Type B pancreatic cell (in vitro differentiated cells): ENCODE measurements at places on chromosomes 4 and X.

GRCh38 chr4:137300776-137301175 is 231.5 kb downstream of the PCDH18 start:
- peaks cover 6% of the 10 kb centered on the region for H3K4me1 ChIP-seq
- no peak overlapping the region for H3K4me3 ChIP-seq
- H3K27ac ChIP-seq, result peak overlapping the region; percentile 8
- no peaks in the 10 kb centered on the region for H3K36me3 ChIP-seq

GRCh38 chrX:96989830-96990571 is 106.3 kb downstream of the RPA4 start:
- no peak overlapping the region for H3K4me3 ChIP-seq
- H3K4me1 ChIP-seq, result peaks cover 4% of the 10 kb centered on the region
- H3K36me3 ChIP-seq, result no peaks in the 10 kb centered on the region
- H3K27me3 ChIP-seq, result no peaks in the 10 kb centered on the region

DNA sequence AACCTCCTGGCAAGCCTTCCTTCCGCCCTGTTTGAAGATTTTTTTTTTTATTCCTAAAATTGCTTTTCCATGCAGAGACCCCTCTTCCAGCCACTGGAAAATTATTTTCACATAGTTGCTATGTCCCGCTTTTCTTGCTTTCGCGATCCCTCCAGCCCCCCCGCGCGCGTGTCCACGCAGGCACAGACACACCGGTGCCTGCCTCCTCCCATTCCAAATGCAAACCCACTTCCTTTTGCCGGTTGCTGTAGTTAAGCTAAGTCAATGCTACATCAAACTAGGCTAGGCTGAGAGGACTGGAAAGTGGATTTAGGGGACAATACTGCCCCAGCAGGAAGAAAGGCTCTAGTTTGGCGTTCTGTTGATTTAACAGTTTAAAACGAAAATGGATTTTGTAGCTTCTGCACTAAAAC is 111.0 kb downstream of the DHX15 start:
- H3K27me3 ChIP-seq, result peaks cover 60% of the 10 kb centered on the region
- no peak for DNase-seq
- no peaks in the 10 kb centered on the region for H3K36me3 ChIP-seq
- peak overlapping the region; percentile 98 for H3K4me3 ChIP-seq
- peak overlapping the region; percentile 93 for H3K27ac ChIP-seq

DNA sequence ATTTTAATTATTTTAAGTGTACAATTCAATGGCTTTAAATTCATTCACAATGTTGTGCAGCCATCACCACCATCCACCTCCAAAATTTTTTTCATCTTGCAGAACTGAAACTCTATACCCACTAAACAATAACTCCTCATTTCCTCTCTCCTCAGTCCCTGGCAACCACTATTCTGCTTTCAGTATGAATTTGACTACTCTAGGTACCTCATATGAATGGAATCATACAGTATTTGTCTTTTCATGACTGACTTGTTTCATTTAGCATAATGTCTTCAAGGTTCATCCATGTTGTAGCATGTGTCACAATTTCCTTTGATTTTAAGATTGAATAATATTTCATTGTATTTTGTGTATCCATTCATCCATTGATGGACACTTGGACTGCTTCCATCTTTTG is 46.9 kb downstream of the KIF4A start:
- H3K27ac ChIP-seq, result no peak overlapping the region
- no peaks in the 10 kb centered on the region for H3K36me3 ChIP-seq
- H3K27me3 ChIP-seq, result no peaks in the 10 kb centered on the region
- H3K4me3 ChIP-seq, result no peak overlapping the region

GRCh38 chr4:69910016-69910782 is 20.7 kb upstream of the CSN1S1 start:
- DNase-seq, result no peak
- no peaks in the 10 kb centered on the region for H3K4me1 ChIP-seq
- no peak overlapping the region for H3K4me3 ChIP-seq
- no peaks in the 10 kb centered on the region for H3K36me3 ChIP-seq
- no peaks in the 10 kb centered on the region for H3K27me3 ChIP-seq

GRCh38 chr4:42452823-42453222 is 55.5 kb downstream of the SHISA3 start:
- no peaks in the 10 kb centered on the region for H3K27me3 ChIP-seq
- DNase-seq, result no peak
- peaks cover 4% of the 10 kb centered on the region for H3K36me3 ChIP-seq
- H3K4me1 ChIP-seq, result peaks cover 14% of the 10 kb centered on the region
- no peak overlapping the region for H3K4me3 ChIP-seq
- no peak overlapping the region for H3K27ac ChIP-seq

DNA sequence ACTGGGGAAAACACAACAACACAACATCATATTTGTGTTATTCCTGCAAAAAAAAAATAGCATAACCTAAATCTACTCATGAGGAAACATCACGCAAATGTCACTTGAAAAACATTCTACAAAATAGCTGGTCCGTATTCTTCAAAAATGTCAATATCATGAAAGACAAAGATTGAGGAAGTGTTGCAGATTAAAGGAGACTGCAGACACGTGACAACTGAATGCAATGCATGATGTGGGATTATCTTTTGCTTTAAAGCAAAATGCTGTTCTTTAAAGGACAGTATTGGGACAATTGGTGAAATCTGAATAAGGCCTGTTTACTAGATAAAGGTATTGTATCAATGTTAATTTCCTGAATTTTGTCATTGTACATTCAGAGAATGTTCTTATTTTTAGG is 157.7 kb downstream of the SMIM20 start:
- no peak overlapping the region for H3K4me3 ChIP-seq
- H3K27ac ChIP-seq, result no peak overlapping the region
- no peaks in the 10 kb centered on the region for H3K27me3 ChIP-seq
- peaks cover 16% of the 10 kb centered on the region for H3K4me1 ChIP-seq
- H3K36me3 ChIP-seq, result no peaks in the 10 kb centered on the region
